ENCODE measurements at places on chromosomes 13 and 19.
A peak's percentile ranks its signal among the peaks of the same experiment; 100 is the strongest.

DNA sequence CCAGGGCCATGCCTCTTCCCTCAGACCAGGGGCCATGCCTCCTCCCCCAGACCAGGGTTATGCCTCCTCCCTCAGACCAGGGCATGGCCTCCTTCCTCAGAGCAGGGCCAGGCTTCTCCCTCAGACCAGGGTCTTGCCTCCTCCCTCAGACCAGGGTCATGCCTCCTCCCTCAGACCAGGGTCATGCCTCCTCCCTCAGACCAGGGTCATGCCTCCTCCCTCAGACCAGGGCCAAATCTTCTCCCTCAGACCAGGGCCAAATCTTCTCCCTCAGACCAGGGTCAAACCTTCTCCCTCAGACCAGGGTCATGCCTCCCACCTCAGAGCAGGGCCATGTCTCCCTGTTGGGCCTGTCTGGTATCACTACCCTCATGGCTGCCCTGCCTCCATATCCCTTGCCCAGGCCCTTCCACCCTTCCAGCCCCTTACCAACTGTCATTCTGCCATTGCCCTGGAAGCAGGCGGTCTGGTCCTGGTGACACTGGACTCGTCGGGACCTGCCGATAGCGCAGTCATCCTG lies 4.2 kb downstream of the LYPD5 start:
- DNase-seq, result no peak

DNA sequence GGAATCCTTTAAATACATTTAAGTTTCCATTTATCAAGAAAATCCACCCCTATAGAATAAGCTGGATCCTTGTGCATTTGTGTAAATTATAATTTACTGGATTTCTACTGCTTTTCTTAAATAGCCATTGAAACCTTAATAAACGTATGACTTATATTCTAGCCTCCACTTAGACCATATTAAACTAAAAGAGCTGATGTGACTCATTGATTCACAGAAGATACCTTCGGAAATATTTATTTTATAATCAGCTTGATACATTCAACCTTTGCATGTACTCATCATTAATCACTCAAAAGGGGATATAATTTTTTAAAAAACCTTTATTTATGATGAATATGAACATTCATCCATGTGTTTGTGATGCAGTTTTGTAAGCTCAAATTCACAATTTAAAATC lies 136.3 kb downstream of the SPRY2 start:
- no peak for DNase-seq

DNA sequence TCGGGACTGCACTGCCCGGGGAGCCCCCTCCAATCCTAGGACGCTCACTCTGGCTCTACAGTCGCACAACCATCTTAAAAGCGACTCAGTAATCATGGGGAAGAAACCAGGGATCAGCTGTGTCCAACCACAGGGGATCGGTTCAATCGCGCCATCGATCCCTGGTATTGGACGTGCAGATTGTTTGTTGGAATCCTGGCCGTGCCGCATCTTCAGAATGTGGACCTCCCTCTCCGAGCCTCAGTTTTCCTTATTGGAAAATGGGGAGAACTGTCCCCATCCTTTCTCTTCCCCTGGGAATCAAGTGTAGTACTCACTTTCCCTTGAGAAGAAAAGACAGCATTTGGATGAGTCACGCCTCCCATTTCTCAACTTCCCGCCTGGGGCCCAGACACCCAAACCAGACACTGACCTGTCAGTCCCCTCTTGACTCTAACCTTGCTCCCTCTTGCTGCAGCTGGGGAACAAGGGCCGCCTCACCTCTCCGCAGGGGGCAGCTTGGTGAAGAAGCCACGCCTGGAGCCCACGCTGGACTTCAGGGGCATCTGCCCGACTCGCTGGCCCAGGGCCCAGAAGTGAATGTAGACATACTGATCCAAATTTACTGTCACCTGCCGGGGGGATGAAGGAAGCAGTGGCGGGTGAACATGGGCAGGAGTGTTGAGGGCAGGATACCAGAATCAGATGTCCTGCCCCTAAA lies 17.6 kb downstream of the EMP3 start:
- no peak for DNase-seq

DNA sequence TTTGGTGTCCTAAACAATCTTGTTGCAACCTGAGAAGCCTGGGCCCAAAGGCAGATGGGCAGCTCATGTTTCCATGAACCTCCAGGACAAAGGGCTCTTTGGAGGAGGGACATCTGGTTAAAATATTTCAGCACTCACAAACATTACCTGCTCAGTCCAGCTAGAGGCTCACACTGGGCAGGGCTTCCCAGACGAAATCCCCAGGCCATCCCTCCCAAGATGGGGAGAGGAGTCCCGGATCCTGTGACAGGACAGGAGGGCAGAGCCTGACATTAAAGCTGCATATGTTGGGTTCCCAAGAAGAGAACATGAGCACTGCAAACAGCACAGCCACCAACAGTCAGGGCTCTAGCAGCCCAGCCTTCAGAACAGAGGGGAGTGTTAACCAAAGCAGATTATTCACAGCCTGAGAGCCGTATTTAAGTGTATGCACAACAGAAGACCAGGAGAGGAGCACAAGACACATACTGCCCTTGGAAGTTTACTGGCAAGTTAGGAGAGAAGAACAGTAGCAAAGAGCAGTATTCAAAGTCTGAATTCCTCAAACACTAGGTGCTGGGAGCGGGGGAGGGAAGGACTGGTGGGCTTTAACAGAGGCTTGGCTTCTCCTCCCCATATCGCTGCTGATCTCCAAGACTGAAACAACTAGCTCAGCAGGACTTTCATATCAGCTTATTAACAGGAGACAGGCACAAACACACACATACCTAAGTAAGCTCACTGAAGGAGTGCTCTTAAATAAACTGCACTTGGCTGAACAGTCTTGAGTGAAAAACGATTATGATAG lies 12.3 kb downstream of the ATP7B start:
- no peak for DNase-seq

DNA sequence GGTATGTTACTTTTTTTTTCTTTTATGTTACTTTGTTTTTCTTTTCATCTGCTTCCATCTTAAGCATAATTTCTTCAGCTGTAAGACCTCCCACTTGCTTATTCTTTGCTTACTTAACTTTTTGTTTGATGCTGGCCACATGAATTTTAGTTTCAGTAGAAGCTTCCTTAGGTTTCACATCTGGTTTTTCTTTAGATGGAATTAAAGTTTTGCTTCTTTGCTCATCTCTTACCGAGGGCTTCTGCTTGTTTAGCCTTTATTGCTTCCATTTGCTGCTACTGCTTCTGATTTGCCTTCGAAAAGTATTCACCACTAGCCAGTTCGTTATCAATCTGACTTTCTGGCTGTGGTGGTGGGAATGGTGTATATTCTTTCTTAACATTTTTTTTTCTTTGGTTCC lies 90.9 kb downstream of the GJA3 start:
- DNase-seq, result no peak

DNA sequence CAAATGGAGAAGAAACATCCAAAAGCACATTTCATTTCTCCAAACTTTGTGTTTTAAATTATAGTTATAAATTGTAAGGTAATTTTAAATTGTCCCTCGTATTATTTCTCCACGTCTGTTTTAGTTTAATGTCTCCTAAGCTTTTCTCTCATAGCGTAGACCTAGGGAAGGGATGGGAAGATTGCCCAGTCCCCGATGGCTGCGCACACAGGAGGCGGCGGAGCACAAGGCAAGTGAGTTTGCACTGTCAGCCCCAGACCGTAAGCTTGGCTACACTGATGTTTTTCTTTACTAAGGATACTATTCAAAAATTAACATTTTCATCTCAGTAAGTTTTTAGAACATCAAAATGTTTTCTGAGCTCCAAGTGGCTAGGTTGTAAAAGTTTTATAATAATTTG lies 72.3 kb downstream of the GPR12 start:
- DNase-seq, result no peak

- DNase-seq, result no peak
Observed at GRCh38 chr19:37925212-37925611, 18.2 kb downstream of the SIPA1L3 start.

DNA sequence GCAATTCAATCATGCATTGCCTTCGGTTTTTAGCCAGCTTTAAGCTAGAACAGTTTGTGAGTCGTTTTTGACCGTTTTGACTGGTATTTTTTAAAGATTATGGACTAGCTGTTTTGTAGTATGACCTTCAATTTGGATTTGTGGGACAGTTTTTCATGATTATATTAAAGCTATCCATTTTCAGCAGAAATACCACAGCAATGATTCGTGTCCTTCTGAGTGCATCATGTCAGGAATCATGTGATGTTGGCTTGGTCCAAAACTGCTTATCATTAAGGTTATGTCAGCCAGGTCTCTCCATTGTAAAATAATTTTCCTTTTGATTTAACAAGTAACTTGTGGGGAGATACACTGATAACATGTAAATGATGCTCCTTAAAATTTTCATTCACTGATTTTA lies 229.0 kb downstream of the POSTN start:
- no peak for DNase-seq

- no peak for DNase-seq
Observed at GRCh38 chr19:18418029-18418482, 1.1 kb upstream of the SSBP4 start.

DNA sequence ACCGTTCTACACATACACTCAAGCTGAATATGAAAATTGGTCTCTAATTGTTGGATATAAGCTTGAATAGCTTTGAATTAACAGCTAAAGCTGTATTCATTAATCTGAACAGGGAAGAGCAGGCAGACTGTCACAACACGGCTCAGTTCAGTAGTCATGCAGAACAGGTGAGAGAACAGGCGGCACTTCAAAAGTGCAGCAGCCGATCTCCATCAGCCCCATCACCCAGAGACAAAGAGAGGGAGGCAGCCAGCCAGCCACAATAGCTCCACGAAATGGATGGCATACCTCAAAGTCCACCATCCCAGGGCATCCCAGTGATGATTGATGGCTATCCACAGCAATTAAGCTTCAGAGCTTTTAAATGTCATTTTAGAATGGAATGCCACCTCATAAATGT lies 419.2 kb downstream of the OLFM4 start:
- no peak for DNase-seq

DNA sequence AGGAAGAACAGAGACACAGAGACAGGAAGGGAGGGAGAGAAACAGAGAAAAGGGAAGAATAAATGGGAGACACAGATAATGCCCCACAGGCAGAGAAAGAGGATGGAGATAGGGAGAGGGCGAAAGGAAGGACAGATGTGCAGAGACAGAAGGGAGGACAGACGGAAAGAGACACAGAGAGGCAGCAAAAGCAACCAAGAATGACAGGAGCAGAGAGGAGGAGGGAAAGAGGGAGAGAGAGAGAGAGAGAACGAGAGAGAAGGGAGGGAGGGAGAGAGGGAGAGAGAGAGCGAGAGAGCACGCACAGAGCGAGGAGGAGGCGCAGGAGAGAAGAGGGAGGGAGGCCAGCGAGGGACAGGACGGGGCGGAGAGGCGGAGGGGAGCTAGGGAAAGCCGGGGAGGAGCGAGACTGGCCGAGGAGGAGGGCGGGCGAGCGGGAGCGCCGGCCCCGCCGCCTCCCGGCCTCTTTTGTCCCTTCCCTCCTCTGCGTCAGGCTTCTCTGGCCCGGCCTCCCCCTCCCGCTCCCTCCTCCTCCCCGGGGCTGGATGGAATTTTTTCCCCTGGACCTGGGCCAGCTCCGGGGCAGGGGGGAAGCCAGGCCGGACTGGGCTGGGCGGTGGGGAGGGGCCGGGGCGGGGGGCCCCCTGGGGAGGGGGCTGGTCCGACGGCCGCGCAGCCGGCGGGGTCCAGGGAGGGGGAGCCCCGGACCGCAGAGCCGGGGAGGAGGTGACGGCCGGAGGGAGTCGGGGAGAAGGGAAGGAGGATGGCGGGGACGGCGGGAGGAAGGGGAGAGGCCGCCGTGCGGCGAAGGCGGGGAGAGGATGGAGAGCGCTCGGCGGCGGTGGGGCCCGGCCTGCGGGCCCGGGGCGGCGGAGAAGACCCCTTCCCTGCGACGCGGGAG lies 4.2 kb upstream of the SPACA6 start:
- peak; percentile 62 for DNase-seq

- DNase-seq, result no peak
Observed at GRCh38 chr19:6947745-6948144, 60.4 kb downstream of the ADGRE1 start.

DNA sequence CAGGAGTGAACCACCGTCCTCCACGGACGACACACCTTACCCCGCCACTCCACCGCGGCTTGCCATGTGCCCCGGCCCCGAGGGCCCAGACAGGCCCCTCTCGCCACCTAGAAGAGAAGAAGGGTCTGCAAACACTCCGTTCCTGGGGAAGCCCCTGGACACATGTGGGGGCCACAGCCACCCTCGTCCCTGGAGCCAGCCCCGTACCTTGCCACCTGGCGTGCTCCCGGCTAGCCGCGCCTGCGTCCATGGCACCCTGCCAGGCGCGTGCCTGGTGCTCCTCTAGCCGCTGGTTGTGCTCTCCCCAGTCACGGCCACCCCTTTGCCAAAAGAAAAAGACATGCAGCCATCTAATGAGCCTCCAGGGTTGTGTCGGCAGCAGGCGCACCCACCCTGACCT lies 19.9 kb upstream of the TINCR start:
- no peak for DNase-seq

- no peak for DNase-seq
Observed at GRCh38 chr13:100395698-100396373, 192.8 kb downstream of the GGACT start.

DNA sequence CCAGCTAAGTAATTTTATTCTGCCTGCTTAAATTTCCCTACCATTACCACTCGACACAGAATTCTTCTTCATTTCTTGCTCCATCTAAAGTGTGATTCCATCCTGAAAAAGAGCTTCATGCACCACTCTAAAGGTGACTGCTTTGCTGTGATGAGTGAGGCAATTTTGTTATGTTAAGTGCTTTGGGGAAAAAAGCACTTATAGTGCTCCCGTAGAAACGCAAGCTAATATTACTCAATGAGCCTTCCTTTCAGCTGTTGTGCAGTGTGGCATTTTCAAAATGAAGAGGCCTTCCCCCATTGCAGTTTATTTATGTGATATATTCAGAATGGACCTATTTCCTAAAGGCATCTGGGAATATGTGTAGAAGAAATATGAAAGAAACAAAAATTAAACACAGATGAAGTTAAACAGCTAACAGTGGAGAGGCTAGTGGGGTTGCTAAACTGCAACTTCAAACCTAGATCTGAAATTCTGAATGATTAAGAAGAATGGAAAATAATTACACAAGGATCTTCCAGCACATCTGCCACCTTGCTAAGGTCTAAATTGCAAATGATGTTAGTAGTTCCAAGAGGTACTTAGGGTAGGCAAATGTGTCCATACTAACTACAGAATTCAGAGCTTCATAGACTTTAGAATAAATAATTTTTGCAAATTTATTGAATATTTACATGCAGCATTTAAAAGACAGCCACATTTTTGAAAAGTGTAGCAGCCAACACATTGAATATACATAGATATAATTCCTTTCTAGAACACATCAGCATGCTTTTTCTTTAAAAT lies 211.7 kb downstream of the DCT start:
- DNase-seq, result peak; percentile 39

- no peak for DNase-seq
Observed at GRCh38 chr19:48578891-48579290, 26.9 kb downstream of the SULT2B1 start.
